ENCODE measurements at places on chromosomes 16 and 17. TPM values are rescaled to one million over a fixed set of nuclear protein-coding genes. Genes with fewer than 3 reads are reported as not detected.

- no peak for ATAC-seq
Observed at GRCh38 chr16:64165368-64165767, 956.5 kb downstream of the CDH11 start.

- no peak for ATAC-seq
Observed at GRCh38 chr17:77478281-77478680, 337.5 kb downstream of the SEC14L1 start.

DNA sequence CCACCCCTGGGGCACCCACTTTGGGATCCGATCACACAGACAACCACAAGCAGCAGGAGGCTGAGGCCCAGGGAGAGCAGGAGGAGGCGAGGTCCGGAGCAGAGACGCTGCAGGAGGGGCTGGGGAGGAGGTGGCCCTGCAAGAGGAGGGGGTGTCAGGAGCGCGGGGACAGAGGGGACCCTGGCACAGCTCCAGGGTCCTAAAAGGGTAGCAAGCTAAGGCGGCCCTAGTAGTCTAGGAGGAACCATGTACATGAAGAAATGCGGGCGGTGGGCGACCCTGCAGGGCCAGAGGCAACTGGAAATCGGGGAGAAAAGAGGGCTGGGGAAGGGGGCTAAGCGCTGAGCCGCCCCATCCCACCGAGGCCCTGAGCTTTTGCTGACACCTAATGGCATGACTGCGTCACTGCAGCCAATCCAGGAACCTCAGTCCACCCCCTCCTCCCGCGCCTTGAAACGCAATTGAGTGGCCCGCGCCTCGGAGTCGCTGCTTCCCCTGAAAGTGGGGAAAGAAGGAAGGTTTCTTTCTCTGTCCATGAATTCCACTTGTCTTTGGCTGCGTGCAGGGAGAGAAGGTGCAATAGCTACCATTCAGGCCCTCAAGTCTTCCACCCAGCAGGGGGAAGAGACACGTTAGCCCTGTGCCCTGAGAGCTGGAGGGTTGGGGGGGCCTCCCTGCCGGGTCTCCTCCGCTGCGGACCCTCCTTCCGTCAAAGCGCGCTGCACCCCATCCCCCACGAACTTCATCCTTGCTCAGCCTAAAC lies 1.8 kb downstream of the ASGR1 start:
- ATAC-seq = peak; percentile 87

The KCNJ18 gene
- total RNA-seq = 0.18 TPM

- no peak for ATAC-seq
Observed at GRCh38 chr16:50092891-50093290, 27.1 kb downstream of the HEATR3 start.

- no peak for ATAC-seq
Observed at GRCh38 chr17:68334393-68334792, 43.1 kb downstream of the ARSG start.

The ARHGDIG gene
- 17.7 TPM for total RNA-seq

DNA sequence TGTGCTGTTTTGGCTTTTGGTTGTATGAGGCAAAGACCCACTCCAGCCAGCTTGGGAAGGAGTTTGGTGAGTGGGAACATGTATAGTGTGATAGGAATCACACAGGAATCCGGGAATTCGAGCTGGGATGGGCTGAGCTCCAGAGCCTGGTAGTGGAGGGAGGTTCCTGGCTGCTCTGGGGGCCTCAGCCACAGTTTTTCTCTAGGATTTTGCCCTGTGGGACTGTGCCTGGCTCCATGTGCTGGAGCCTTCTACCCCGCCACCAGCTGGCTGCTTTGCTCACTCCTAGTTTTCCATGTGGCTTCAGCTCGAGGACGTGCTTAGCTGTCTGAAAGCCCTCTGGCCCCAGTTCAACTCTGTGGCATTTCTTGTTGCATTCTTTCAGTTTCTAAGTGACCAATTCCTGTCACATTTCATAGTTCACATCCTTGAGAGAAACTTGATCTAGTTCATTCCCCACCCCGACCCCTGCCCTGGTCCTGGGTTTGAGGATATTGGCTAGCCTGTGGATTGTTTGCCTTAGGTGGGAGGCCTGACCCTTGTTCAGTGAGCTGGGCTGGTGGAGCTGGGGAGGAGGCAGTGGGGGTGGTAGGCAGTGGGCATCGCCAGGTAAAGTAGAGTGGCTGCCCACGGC lies 5.0 kb downstream of the SEC14L1 start:
- no peak for ATAC-seq

DNA sequence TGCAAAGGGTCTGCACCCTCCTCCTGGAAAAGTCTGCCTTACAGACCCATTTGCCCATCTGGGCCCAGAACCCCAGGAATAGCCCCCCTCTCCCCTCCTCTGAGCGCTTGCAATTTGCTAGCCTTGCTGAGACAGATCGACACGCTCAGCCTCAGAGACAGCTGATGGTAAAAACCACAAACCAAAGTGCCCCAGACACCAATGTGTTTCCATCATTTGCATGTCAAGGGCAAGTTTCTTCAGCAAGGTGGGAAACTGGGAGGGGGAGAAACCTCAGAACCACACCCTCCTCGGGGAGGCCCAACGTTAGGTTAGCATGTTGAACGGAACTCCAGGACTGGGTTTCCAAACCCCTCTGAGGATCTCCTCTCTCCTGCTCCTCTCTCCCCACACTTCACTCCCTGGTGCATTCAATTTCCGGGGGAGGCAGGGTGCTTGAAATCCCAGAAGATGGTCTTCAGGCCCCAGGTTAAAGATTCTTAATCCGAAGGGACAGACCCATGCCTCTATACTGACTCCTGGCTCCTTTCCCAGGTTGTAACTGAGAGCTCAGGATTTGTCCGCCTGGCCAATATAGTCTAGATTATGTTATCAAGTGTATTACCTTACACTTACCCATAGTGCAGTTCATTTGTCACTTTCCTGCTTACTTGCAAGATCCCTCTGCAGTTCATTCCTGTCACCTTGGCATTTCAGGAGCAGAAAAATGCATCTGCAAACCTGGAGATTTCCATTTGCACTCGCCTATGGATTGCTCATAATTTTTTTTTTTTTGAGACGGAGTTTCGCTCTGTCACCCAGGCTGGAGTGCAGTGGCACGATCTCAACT lies 1.3 kb upstream of the CUEDC1 start:
- no peak for ATAC-seq

GRCh38 chr17:21375162-21375560 lies 996 bp upstream of the KCNJ12 start:
- no peak for ATAC-seq
